Activated T-helper 17 cell treated with anti-CD3 and anti-CD28 coated beads, Interleukin-2, amount 50 U/mL, for 72 hours (primary cell): ENCODE measurements at places on chromosomes 1 and 21. TPM values are rescaled to one million over a fixed set of nuclear protein-coding genes. Genes with fewer than 3 reads are reported as not detected.

Gene ZNF695
- total RNA-seq, result 0.58 TPM

Gene SPRR2B
- not detected for total RNA-seq

Gene KIF2C
- 93.4 TPM for total RNA-seq

Gene TIE1
- total RNA-seq, result 0.61 TPM

Gene IFI44
- total RNA-seq, result 25.8 TPM

Gene CNR2
- total RNA-seq, result 0.08 TPM

Gene PADI1
- total RNA-seq, result not detected

Gene SOX13
- 4.1 TPM for total RNA-seq

Gene ABCA4
- total RNA-seq, result not detected

Gene TMEM52
- 2.0 TPM for total RNA-seq

Gene MAEL
- not detected for total RNA-seq

Gene OR2L3
- not detected for total RNA-seq

Gene PSRC1
- 17.5 TPM for total RNA-seq

Gene KRTAP21-2
- total RNA-seq, result not detected

Gene BTBD8
- 2.6 TPM for total RNA-seq

Gene S100A7A
- total RNA-seq, result not detected

Gene MARK1
- total RNA-seq, result 0.09 TPM

Gene GNAT2
- 0.54 TPM for total RNA-seq

Gene LCE1A
- not detected for total RNA-seq

Gene CLEC20A
- not detected for total RNA-seq

Gene FCRLB
- total RNA-seq, result not detected

Gene RUNX3
- total RNA-seq, result 145 TPM

Gene OLIG2
- not detected for total RNA-seq

Gene LYPD8
- not detected for total RNA-seq
